ENCODE measurements at places on chromosomes 1 and 21.

- DNase-seq, result no peak
Observed at GRCh38 chr1:10497109-10497508, 22.4 kb downstream of the PEX14 start.

DNA sequence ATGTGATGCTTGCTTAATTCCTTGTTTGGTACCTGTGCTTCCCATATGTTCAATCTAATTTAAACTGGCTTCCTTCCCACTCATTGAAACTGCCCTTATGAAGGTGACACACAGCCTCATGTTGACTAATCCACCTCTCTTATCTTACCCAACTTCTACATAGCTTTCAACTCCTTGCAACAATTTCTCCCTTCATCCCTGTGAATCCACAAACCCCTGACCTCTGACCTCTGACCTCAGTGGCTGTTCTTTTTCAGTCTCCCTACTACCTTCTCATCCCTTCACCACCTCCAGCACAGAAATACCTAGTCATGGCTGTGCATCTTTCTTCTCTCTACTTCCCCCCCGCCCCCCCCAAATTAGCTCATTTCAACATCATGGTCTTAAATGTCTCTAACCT is 144.5 kb downstream of the TTLL7 start:
- no peak for DNase-seq

DNA sequence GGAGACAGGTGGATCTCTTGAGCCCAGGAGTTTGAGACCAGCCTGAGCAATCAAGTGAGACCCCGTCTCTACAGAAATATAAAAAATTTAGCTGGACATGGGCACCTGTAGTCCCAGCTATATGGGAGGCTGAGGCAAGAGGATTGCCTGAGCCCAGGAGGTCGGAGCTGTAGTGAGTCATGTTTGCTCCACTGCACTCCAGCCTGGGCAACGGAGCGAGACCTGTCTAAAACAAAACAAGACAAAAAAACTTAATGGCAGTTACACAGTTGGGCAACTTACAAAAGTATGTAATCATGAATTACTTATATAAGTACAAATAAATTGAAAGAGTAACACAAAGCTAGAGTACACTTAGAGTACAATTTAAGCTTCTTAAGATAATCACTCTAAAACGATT is 25.2 kb downstream of the RC3H1 start:
- DNase-seq, result no peak

DNA sequence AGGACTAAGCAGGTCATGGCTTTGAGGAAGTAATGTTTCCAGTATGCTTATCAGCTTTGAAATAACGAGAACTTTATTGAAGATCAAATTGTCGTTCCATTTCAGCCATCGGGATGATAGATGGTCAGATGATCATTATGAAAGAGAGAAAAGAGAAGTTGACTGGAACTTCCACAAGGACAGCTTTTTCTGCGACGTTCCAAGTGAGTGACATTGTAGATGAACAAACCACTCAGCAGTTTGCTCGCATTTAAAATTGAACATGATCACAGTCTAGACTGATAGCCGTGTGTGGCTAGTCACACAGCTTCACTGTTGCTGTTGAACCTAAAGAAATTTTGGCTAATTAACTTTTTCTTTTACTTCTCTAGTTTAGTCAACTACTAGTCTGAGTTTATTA is 151.1 kb downstream of the TLR5 start:
- no peak for DNase-seq

- no peak for DNase-seq
Observed at GRCh38 chr1:207644166-207644851, 624 bp upstream of the CR1L start.

GRCh38 chr1:79375352-79375751 is 368.8 kb upstream of the ADGRL4 start:
- no peak for DNase-seq
